ENCODE measurements at places on chromosomes 3 and 15.

DNA sequence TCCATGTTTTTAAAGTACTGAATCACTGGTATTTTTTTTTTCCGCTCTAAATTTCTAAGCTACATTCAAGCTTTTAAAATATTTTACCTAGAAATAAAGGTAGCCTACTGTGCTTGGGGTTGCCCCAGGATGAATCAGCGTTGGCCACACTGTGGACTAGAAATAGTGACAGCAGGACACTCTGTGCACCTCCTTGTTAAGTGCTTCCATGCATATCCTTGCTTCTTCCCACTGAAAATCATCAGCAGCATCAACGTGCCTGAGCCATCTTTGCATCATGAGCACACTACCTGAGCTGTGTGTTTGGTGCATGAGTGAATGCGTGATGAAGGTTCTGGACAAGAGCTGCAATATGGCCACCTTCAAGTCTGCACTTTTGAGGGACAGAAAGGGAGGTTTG, 142.0 kb upstream of the SLC2A2 start:
- DNase-seq, result no peak

- DNase-seq, result no peak
These were observed 137.3 kb upstream of the TSPAN3 start for GRCh38 chr15:77208241-77208640.

- DNase-seq, result no peak
These were observed 45.3 kb downstream of the OSTN start for GRCh38 chr3:191244242-191244867.

GRCh38 chr3:190074817-190075216, 45.9 kb downstream of the P3H2 start:
- DNase-seq, result no peak

DNA sequence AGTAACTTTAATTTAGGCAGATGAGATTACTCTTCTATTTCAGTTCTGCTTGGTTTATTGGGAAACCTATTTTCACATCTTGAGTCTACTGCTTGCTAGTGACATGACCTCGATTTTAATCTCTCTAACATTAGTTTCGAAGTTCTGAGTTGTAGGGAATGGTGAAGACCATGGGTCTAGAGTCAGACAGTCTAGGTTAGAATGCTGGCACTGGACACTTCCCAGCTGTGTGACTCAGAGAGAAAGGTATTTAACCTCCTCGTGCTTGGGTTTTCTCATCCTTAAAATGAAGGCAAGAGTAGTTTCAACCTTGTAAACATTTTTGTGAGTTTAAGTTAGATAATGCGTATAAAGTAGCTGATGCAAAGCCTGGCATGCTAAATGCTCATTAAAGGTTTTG, 422.1 kb downstream of the GRM7 start:
- no peak for DNase-seq

GRCh38 chr3:175851541-175851940, 992.4 kb downstream of the NAALADL2 start:
- no peak for DNase-seq

GRCh38 chr3:160554980-160555379, 10.4 kb downstream of the KPNA4 start:
- no peak for DNase-seq

DNA sequence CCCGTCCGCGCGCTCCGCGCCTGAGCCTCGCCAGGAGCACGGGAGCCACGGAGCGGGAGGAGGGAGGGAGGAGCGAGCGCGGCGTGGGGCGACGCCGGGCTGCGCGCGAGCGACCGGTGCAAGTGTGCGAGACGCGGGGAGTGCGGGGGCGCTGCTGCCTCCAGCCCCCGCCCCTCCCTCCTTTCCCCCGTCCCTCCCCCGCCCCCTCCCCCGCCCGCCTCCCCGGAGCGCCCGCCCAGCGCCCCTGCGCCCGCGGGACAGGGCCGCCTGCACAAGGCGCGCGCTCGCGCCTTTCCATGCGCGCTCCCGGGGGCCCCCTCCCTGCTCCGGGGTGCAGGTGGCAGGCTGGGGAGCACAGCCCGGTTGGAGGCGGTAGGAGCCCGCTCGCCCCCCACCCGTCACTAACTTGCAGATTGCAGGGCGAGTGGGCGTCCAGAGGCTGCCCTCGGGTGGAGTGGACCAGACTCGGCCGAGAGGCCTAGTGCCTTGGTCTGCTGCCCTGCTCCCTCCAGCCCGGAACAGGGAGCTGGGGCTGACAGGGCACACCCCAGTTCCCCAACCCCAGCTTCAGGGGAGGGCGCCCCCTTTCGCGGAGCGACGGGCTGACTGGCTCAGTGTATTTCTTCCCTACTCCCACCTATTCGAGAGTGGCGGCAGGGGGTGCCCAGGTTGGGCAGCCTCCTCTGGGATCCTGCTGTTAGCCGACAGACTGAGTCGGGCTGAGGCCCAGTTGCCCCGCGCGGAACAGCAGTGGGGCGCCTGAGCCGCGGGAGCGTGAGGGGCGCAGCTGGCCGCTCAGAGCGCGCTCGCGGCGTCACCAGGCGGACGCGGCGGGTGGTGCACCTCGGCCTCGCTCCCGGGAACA, at the start of gene WNT7A:
Gene WNT7A, minus strand, starts transcription at position 126 of the 865 bp plus-strand sequence. CDS start 255 bp downstream, outside the sequence.
- peak; percentile 52 for DNase-seq

GRCh38 chr15:62653122-62653521, 389.4 kb upstream of the TPM1 start:
- DNase-seq, result no peak

DNA sequence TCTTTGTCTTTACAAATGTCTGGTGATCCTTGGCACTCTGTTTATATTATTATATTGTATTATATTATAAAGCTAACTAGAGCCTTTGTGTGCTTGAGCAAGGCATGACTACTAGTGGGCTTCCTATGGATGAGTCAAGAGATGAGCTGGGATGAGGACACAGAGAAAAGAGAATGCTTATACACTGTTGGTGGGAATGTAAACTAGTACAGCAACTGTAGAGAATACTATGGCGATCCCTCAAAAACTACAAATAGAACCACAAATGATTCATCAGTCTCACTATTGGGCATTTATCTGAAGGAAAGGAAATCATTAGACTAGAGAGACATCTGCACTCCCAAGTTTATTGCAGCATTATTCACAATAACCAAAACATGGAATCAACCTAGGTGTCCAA, 40.8 kb upstream of the MED12L start:
- no peak for DNase-seq

- DNase-seq, result no peak
These were observed 48.9 kb downstream of the ABCC5 start for GRCh38 chr3:183968666-183969245.

GRCh38 chr3:110327870-110328269, 743.7 kb upstream of the NECTIN3 start:
- DNase-seq, result no peak

DNA sequence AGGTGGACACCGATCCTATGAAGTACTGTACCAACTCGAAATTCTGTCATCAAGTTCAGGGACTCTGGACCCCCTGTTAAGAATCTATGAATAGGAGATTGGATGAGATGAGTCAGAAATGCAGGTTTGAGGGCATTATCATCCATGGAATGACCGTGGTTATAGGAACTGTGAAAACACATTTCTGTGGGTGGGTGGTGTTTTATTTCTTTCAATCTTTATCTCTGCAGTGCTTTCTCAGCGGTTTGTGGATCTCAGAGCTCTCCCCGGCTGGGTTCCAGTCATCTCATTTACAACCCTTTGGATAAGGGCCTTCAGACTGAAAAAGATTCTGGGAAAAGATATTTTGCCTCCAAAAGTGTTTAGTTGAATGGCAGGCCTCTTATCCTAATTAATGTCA, 5.4 kb upstream of the ABHD17C start:
- no peak for DNase-seq

DNA sequence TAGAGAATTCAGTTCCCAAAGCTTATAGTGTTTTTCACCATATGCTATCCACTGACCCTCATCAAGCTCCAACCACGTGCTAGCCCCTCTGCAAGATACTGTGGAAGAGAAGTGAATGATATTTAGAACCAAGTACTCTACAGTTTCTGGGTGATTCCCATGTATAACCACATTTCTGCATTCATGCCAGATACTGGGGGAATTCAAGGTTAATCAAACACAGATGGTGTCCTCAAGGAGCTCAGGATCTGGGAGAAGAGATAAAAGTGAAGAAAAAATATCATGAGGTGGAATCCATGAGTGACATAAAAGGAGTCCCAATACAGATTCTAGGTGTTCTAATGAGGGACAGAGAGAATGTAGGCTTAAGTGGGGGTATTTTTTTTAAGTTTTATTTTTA, 195.8 kb downstream of the FHIT start:
- DNase-seq, result no peak

GRCh38 chr3:128825117-128825725, 54.2 kb upstream of the ACAD9 start:
- DNase-seq, result no peak

- no peak for DNase-seq
These were observed 14.6 kb upstream of the PLA2G4E start for GRCh38 chr15:42035435-42035761.

GRCh38 chr3:87468938-87469337, 192.6 kb upstream of the POU1F1 start:
- DNase-seq, result no peak

DNA sequence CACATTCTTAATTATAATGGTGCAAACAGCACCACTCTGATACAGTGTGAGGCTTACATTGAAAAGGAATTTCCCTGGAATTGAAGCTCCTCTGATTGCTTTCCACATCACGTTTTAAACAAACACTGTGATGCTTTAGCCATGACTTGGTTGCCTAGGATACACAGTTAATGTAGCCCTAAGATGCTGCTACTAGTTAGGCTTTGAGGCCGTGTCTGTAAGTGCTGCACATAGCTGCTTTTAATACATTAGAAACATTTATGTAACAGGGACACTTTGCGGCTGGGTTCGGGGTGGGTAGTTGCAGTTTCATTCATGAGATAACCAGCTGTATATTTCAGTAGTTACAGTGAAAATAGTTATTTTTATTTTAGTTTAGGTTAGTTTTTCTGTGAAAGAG, 334.7 kb downstream of the NLGN1 start:
- no peak for DNase-seq

- no peak for DNase-seq
These were observed 89.7 kb upstream of the XCR1 start for GRCh38 chr3:46116996-46117395.

GRCh38 chr15:66692808-66693596, 9.0 kb upstream of the SMAD6 start:
- DNase-seq, result no peak

- DNase-seq, result no peak
These were observed 146.1 kb upstream of the UMPS start for GRCh38 chr3:124584245-124584551.

DNA sequence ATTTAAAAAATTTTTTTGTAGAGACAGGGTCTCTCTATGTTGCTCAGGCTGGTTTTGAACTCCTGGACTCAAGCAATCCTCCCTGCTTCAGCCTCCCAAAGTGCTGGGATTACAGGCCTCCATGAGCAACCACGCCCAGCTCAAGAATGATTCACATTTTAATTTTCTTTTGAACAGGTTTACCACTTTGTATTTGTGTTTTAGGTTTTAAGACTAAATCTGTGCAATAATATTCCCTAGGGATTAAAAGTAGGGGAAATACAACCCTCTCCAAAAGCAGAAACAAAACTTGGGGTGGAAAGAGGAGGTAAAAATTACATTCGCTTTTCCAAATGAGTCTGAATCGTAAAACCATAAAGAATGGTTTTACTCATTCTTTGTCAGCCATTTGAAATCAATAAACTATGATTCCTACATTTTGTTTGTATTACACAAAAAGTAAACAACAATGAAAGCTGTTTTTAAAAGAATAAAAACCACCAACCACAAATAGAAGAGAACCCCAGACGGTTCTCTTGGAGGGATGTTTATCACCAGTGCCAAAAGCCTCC, 37.8 kb downstream of the SLC24A1 start:
- no peak for DNase-seq

- no peak for DNase-seq
These were observed 161.3 kb upstream of the LPP start for GRCh38 chr3:187992609-187993008.

- DNase-seq, result no peak
These were observed 711.9 kb downstream of the CADM2 start for GRCh38 chr3:85670634-85671205.

- no peak for DNase-seq
These were observed 103.4 kb upstream of the KLHL25 start for GRCh38 chr15:85897895-85898717.

GRCh38 chr15:95175914-95176658, 944.7 kb downstream of the MCTP2 start:
- no peak for DNase-seq

GRCh38 chr3:3618623-3619022, 180.6 kb upstream of the LRRN1 start:
- no peak for DNase-seq

GRCh38 chr3:137946356-137946973, 63.5 kb upstream of the CLDN18 start:
- DNase-seq, result peak; percentile 1

GRCh38 chr3:156297582-156297981, 177.2 kb downstream of the KCNAB1 start:
- DNase-seq, result no peak

- no peak for DNase-seq
These were observed 70.5 kb downstream of the PBRM1 start for GRCh38 chr3:52615166-52615565.

DNA sequence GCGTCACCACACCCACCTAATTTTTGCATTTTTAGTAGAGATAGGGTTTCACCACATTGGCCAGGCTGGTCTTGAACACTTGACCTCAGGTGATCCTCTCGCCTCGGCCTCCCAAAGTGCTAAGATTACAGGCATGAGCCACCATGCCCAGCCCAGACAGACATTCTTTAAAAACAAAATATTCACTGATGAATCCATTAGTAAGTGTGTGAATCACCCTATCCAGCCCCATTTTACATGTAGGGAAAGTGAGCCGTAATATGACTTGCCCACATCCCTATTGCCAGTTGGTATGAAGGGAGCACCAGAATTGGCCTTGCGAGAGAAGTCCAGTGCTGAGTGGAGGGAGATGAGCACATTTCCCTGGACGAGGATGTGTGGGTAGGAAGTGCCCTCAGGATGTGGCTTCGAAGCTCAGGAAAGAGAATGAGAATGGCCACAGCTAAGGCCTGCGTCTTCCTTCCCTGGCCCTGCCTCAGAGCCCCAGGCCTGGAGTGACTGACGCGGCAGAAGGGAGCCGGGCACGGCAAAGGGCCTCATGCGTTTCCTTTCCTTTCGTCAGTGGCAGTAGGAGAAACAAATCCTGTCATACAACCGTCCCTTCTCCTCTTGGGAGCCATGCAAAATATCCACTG, 28.3 kb upstream of the ETV5 start:
- DNase-seq, result no peak

- DNase-seq, result no peak
These were observed 13.7 kb downstream of the PXK start for GRCh38 chr3:58346368-58346767.

GRCh38 chr3:171791692-171792076, 18.6 kb downstream of the PLD1 start:
- DNase-seq, result no peak

GRCh38 chr3:23807424-23808015, 1.8 kb downstream of the UBE2E1 start:
- DNase-seq, result no peak

GRCh38 chr15:70053001-70053715, 44.6 kb downstream of the TLE3 start:
- DNase-seq, result no peak
